CD8-positive, alpha-beta memory T cell (primary cell): ENCODE measurements at places on chromosomes 7 and 10. TPM values are rescaled to one million over a fixed set of nuclear protein-coding genes. Genes with fewer than 3 reads are reported as not detected.

Gene NCF1
- total RNA-seq = 0.92 TPM

Gene PRKG1
- total RNA-seq = not detected

Gene CYP2E1
- 0.40 TPM for total RNA-seq

GRCh38 chr7:158685693-158686092 is 18.9 kb downstream of the NCAPG2 start:
- DNase-seq = no peak

GRCh38 chr10:12828736-12829135 is 172.8 kb downstream of the CCDC3 start:
- DNase-seq = no peak
